BJ (cell line): ENCODE measurements at places on chromosomes 16 and 17. TPM values are rescaled to one million over a fixed set of nuclear protein-coding genes. Genes with fewer than 3 reads are reported as not detected.

The TBX2 gene
- polyA plus RNA-seq, result 4.3 and 7.8 TPM in 2 replicates

The CNGB1 gene
- polyA plus RNA-seq, result not detected in 2 replicates

The MARVELD3 gene
- not detected in 2 replicates for polyA plus RNA-seq

The FN3K gene
- 1.1 and 1.2 TPM in 2 replicates for polyA plus RNA-seq

The GINS2 gene
- polyA plus RNA-seq, result 5.5 and 5.8 TPM in 2 replicates

The REXO5 gene
- polyA plus RNA-seq, result 2.2 and 3.2 TPM in 2 replicates

The WRAP53 gene
- 5.8 and 7.9 TPM in 2 replicates for polyA plus RNA-seq

The IL17C gene
- not detected in 2 replicates for polyA plus RNA-seq

The KRT25 gene
- polyA plus RNA-seq, result not detected in 2 replicates

GRCh38 chr17:66678061-66678460, 156.9 kb upstream of the CACNG5 start:
- DNase-seq, result no peak

DNA sequence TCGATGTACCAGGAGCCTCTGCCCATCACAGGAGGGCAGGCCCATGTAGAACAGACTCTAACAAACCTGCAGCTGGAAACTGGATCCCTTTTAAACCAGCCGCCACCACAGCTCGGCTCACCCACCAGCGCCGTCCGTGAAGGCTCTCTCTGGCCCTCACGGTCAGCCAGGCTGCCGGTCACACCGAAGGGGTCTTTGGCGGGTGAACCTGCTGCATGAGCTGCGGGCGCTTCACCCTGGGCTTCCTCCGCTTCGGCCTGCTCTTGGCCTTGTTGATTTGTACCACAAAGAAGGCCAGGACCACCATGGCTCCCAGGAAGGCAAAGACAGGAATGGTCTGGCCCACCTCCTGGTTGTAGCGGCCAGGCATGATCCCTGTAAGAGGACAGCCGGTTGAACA, 11.7 kb upstream of the SLC38A8 start:
- no peak for DNase-seq

DNA sequence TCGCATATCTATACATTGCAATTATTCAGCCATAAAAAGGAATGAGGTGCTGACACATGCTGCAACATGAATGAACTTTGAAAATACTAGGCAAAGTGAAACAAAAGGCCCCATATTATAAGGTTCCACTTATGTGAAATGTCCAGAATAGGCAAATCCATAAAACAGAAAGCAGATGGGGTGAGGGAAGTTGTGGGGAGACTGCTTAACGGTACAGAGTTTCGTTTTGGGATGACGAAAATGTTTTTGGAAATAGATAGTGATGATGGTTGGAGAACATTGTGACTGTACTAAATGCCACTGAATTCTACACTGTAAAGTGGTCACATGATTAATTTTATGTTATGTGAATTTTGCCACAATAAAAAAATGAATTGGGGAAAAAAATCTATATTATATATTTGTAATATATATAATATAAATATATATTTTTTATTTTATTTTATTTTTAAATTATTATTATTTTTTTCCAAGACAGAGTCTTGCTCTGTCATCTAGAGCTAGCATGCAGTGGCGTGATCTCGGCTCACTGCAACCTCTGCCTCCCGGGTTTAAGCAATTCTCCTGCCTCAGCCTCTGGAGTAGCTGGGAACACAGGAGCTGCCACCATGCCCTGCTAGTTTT, 4.2 kb upstream of the GNA13 start:
- no peak for DNase-seq

- peak; percentile 9 for DNase-seq
Observed at GRCh38 chr16:1615761-1616160, 3.6 kb downstream of the CRAMP1 start.

- DNase-seq, result no peak
Observed at GRCh38 chr16:7140899-7141298, 191.7 kb upstream of the RBFOX1 start.

GRCh38 chr17:73189417-73190099, 3.3 kb upstream of the COG1 start:
- DNase-seq, result no peak

- DNase-seq, result no peak
Observed at GRCh38 chr16:77540646-77541045, 105.8 kb upstream of the ADAMTS18 start.

DNA sequence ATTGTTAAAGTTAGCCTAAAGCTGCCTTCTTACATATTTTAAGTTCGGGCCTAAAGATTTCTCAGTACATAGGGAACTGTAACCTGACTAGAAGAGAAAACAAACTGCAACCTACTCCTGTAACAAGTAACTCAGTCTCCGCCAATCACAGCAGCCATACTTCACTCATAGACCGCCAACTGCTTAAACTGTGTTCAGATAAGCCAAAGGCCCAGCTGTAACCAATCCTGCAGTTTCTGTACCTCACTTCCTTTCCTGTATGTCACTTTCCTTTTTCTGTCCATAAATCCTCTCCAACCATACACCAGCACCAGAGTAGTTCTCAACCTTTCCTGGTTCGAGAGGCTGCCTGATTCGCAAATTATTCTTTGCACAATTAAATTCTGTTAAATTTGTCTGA, 41.5 kb downstream of the GLG1 start:
- no peak for DNase-seq

GRCh38 chr17:57260325-57261083, 4.2 kb downstream of the MSI2 start:
- DNase-seq, result no peak

GRCh38 chr16:89453501-89454321, 36.6 kb downstream of the ANKRD11 start:
- DNase-seq, result no peak

- DNase-seq, result no peak
Observed at GRCh38 chr17:75795820-75796607, 11.4 kb downstream of the UNK start.

- DNase-seq, result no peak
Observed at GRCh38 chr17:43901861-43902589, 5.3 kb downstream of the MPP2 start.

GRCh38 chr17:78865682-78866390, 25.2 kb upstream of the USP36 start:
- DNase-seq, result no peak

DNA sequence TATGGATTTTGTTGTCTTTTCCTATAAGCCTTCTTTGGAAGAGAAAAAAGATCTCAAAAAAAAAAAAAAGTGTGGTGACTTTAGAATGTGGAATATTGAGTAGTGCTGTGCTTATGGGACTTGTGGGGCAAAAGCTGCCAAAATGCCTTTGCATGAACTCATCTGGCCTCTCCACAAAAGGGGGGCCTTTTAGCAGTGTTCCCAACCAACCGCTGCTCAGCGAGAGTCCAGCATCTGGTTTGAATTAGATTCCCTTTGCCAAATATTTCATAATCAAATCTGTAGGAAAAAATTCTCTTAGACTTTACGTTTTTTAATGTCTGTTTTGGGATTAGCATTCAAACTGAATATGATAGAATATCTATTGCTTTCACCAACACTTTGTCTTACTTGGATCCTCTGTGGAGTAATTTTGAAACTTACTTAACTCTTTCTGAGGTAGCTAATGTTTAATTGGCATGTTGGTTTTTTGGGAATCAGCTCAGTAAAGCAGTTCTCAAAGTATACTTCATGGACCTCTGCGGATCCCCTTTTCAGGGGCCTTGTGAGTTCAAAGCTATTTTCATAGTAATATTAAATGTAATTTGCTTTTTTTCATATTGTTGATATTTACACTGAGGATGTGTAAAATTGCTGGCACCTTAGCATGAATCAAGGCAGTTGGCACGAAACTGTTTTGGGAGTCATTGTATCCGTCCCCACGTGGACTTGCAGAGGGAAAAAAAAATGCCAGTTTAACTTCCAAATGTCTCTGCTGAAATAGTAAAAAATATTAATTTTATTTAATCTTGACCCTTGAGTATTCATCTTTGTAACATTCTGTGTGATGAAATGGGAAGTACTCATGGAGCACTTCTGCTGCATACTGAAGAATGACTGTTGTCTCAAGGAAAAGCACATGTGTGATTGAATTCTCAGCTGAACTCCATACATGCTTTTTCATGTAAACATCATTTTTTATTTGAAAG, 34.7 kb upstream of the VPS4A start:
- peak; percentile 87 for DNase-seq

- DNase-seq, result no peak
Observed at GRCh38 chr17:44309472-44309871, 1.1 kb downstream of the RUNDC3A start.

DNA sequence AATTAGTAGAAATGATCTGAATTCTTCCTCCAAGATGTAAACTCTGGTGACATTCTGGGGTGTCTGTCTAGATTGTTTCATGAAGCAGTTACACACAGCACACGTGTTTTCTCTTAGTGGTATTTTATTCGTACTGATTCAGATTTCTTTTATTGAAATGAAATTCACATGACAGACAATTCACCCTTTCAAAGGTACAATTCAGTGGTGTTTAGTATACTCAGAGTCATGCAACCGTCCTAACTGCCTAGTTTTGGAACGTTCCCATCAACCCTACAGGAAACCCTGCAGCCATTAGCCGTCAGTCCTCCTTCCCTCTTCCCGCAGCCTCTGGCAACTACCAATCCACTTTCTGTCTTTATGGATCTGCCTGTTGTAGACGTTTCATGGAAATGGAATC, 8.8 kb downstream of the WFDC1 start:
- DNase-seq, result no peak

DNA sequence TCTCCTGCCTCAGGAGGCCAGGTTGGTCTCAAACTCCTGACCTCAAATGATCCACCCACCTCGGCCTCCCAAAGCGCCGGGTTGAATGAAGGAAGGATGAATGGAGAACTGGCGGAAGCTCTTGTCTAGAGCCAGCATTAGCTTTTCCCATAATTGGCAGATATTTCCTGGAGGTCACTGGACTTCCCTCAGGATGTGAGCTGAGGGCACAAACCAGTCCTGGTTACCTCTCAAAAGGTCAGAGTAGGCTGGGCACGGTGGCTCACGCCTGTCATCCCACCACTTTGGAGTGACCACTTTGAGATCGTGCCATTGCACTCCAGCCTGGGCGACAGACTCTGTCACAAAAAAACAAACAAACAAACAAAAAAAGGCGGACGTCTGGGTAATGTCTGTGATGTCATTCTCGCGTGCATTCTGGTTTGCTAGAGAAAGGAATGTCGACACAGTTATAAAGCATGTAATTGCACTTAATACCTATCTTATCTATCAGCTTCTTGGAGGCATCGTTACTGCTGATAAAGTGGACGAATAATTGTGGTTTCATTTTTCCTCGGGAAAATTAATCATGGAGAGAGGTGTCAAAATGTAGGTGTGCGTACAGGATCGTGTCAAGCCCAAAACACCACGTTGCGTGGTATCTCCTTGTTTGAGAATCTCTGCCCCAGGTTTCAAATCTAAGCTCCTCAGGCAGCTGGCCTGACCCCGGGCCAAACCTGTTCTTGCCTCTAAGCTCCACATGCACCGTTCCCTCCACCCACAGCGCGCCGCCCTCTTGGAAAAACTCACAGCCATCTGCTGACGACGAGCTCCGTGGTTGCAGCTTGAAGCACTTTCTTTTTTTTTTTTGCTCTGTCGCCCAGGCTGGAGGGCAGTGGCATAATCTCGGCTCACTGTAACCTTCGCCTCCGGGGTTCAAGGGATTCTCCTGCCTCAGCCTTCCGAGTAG, 6.4 kb upstream of the CRK start:
- no peak for DNase-seq

GRCh38 chr16:26413780-26414179, 652.9 kb upstream of the C16orf82 start:
- no peak for DNase-seq

GRCh38 chr16:88316941-88317612, 65.7 kb upstream of the ZNF469 start:
- DNase-seq, result no peak

- DNase-seq, result no peak
Observed at GRCh38 chr17:59778996-59779395, 71.5 kb downstream of the VMP1 start.

- no peak for DNase-seq
Observed at GRCh38 chr17:16297367-16298139, 55.7 kb downstream of the CENPV start.

DNA sequence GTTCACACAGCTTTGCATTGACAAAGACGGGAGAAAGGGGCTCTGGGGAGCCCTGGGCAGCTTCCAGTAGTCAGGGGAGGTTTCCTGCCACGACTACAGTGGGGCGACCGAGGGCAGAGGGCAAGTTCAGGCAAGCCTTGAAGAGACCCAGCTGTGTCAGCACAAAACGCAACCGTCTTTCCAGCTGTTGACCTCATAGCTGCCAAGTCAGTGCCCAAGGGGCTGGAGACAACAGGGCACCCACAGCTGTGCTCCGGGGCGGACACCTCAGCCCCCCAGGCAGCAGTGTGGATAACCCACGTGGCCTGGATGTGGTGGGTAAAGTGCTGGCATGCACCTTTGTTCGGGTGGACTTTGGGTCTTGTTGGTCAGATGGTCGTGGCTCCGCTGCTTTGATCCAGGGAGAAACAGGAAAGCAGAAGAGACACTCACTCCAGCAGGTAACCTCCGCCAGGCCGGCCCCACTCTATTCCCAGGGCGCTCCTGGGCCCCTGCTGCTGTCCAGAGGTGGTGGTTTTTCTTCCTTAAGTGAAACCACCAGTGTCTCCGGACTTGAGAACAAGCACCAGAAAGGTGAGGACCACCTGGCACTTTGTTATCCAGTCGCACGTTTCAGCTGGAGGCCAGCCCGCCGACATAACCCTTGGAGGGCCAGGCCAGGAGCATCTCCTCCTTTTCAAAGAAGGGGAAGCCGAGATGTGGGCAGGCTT, 17.6 kb upstream of the CBX2 start:
- DNase-seq, result no peak

DNA sequence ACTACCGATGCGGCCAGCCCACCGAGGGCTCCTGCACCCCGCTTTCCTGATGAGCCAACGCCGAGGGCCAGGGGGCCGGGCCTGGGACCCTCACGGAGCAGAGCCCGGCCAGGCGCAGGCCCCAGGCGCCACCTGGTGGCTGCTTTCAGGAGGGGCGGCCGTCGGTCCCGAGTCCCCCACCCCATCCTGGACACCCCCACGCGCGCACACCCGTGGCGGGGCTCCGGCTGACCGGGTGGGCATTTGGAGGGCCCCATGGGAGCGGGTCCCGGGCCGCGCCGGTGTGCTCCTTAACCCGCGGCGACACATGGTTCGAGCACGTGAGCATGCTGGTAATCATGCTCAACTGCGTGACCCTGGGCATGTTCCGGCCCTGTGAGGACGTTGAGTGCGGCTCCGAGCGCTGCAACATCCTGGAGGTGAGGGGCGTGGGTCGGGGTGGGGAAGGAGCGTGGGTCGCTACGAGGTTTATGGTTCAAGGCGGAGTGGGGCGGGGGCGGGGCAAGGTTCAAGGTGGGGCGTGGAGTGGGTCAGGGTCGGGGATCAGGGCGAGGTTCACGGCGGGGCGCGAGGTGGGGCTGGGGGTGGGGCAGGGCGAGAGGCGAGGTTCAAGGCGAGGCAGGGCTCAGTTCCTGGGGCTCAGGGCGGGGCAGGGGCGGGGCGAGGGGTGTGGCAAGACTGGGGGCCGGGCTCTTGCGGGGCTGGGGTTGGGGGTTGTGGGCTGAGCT, 30.2 kb downstream of the TPSG1 start:
- no peak for DNase-seq

DNA sequence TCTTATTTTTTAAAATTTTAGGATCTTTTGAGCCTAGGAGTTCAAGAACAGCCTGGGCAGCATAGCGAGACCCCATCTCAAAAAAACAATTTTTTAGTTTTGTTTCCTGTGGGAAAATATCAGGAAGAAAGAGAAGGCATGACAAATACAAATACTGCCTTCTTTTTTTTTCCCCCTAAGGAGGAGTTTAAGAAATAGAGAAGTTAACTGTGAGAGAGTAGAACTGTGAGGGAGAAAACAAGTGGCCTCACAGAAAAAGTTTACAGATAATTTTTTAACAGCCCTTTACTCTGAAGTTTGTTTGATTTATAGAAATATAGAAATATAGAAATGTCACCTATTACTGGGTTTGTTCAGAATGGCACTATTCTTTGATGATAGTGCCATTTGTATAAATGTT, 21.1 kb downstream of the TTYH2 start:
- DNase-seq, result no peak

GRCh38 chr16:23508589-23509440, 1.5 kb downstream of the GGA2 start:
- DNase-seq, result no peak
